Hindlimb muscle (tissue), 1 donor: ENCODE measurements at places on chromosomes 2 and 18. TPM values are rescaled to one million over a fixed set of nuclear protein-coding genes. Genes with fewer than 3 reads are reported as not detected.

Gene LCT
- not detected for polyA plus RNA-seq

Gene KCNJ13
- polyA plus RNA-seq = 0.26 TPM

Gene TUBA3E
- not detected for polyA plus RNA-seq

Gene EMILIN1
- 66.7 TPM for polyA plus RNA-seq

DNA sequence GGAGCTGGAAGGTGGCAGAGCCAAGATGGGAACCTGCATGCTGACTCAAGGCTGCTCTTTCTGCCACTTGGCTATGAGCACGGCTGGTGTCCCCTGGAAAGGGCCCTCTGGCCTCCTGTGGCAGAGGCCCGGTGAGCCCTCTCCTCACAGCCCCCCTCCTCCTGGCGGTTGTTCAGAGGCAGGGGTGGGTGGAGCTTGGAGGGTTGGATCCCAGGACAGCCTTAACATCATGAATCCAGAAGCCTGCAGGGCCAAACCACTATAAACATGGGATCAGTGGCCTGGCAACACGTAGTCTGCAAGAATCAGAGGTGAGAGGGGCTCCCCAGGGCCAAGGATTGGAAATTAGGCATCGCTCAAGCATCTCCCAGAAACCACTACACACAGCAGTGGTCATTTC lies 48.5 kb upstream of the LOXHD1 start:
- no peak for DNase-seq

- DNase-seq = no peak
Observed at GRCh38 chr18:48934723-48935432, 15.9 kb downstream of the SMAD7 start.

GRCh38 chr2:130165293-130166016 lies 15.9 kb downstream of the SMPD4 start:
- DNase-seq = no peak

DNA sequence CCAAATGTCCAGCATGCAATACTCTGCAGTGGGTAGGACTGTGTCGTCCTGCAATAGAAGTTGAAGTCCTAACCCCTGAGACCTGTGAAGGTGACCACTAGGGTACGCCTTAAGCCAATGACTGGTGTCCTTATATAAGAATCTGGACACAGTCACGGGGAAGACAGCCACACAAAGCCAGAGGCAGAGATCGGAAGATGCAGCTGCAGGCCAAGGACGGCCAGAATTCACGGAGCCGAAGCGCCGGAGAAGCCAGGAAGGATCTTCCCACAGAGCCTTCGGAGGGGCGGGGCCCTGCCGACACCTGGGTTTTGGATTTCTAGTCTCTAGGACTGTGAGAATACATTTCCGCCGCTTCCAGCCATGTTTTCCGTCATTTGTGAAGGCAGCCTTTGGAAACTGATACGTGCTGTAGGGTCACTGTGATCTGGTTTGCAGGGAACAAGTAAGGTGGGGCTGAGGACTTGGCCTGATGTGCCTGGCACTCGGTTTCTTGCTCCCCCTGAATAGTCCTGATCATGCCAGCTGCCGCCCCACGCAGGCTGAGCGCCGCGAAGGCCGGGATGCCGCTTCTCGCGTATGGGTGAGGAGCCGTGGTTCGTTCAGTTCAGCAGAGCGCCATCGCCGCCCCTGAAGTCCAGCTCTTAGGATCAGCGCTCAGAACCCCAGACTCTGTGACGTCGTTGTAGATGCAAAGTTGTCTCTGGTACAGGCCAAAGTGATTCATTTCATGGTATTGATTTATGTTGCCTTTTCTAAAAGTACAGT lies 38.7 kb downstream of the PTGR3 start:
- DNase-seq = peak; percentile 71

GRCh38 chr2:18611604-18612003 lies 22.2 kb upstream of the NT5C1B start:
- DNase-seq = no peak
